ENCODE measurements at places on chromosomes 2 and 18. TPM values are rescaled to one million over a fixed set of nuclear protein-coding genes. Genes with fewer than 3 reads are reported as not detected.

DNA sequence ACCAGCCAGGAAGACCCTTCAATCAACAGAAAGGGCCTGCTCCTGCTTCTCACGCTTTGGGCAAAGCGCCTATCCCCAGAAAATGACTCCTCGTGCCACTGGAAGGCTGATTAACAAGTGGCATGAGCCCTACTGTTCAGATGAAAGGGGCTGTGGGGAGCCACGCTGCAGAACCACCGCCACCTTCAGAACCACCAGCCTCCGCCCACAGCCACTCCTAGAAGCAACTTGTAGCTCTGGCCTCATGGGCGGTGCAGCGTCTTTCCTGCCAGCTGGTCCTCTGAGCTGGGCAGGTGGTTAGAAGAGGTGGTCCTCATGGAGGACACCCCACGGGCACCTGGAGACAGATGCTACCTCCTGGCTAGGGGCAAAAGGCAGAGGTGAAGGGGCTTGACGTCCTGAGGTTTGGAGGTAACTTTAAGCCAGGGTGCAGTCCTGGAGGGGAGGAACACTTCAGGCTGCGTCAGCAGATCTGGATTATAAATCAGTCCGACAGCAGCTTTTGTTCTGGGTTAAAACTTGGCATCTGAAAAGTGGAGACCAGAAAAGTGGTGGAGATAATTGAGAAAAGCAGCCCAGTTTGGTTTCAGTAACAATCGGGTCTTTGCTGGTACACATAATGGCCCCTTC lies 861 bp upstream of the SEMA4C start:
- DNase-seq: no peak

Gene ASPRV1
- total RNA-seq: 1.7 TPM

GRCh38 chr2:39385172-39385571 lies 51.9 kb downstream of the MAP4K3 start:
- DNase-seq: no peak

Gene REG3G
- total RNA-seq: not detected

DNA sequence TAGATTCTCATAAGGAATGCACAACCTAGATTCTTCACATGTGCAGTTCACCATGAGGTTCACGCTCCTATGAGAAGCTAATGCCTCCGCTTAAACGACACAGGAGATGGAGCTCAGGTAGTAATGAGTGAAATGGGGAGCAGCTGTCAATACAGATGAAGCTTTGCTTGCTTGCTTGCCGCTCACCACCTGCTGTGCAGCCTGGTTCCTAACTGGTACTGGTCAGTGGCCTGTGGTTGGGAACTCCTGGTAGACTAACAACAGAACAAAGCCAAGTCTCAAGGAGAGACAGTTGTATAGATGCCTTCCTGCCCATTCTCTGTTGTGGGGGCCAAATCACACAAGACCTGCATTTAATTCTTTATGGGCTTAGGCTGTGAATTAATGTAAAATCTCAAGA lies 449.2 kb upstream of the TNP1 start:
- DNase-seq: peak; percentile 72

Gene CLEC4F
- total RNA-seq: 0.63 TPM

Gene BCL2
- total RNA-seq: 37.5 TPM

GRCh38 chr2:188798159-188798558 lies 176.0 kb upstream of the COL3A1 start:
- DNase-seq: no peak

- DNase-seq: no peak
Measured at GRCh38 chr2:67631483-67631882, 234.3 kb downstream of the ETAA1 start.

DNA sequence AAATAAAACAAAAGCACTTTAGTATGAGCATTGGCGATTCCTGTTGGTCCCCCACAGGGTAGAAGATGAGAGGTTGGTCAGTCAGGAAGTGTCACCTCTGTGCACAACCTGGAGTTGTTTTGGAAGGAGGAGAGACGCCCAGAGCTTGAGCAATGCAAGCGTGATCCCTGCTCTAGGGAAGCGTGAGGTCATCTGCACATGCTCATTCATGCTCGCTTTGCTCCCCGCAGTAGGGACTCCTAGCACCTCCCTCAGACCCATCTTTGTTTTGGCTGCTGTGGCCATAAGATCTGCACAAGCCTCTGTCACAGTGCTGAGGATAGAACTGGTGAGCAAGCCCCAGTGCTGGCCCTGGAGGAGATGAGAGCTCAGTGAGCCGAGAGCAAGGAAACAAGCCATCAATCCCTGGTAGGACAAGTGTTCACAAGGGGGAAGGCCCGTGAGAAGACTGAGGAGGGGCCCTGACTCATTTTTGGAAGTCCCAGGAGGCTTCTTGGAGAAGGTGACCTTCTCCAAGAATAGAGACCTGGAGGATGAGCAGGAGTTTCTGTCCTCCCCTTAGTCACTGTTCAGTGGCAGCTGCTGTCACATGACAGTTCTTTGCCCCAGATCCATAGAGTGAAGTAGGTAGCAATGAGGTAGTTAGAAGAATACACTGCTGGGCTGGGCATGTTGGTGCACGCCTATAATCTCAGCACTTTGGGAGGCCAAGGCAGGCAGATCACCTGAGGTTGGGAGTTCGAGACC lies 13.3 kb upstream of the ATP8B1 start:
- no peak for DNase-seq

DNA sequence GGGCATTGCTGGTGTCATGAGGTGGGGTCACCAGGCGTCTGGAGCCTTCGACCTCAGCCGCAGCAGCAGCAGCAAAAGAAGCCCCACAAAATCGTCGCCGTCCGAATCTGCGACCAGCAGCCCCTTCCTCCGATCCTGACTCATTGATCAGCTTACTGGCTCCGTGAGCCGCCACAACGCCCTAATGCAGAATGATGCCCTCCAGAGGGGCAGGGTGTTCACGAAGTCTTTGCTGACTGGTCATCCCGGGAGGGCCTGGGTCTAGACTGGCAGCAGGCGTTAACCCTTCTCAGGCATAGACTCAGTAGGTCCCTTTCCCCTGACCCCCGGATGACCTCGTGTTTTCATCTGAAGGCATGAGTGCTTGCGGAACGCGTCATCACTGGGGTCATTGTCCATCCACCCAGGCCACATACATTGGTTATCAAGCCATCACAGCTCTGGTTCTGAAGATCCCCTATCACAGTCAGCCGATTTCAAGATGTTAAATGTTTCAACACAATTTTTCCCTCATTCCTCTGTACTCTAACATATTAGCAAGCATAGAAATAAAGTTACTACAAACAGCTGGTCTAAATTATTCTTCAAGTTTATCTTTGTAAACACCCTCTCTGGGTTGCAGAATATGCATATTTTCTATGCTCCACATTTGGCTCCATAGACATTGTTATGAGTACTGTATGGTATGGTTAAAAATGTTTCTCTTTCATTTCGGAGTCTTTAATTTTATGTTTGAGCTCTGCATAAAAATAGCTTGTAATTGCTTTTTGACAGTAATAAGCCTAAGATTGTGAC lies 83.3 kb upstream of the SALL3 start:
- peak; percentile 87 for DNase-seq

GRCh38 chr2:88114889-88115288 lies 13.0 kb downstream of the FABP1 start:
- no peak for DNase-seq

GRCh38 chr2:72427022-72427861 lies 279.6 kb upstream of the CYP26B1 start:
- DNase-seq: no peak

GRCh38 chr2:120472031-120472430 lies 126.1 kb downstream of the INHBB start:
- no peak for DNase-seq

DNA sequence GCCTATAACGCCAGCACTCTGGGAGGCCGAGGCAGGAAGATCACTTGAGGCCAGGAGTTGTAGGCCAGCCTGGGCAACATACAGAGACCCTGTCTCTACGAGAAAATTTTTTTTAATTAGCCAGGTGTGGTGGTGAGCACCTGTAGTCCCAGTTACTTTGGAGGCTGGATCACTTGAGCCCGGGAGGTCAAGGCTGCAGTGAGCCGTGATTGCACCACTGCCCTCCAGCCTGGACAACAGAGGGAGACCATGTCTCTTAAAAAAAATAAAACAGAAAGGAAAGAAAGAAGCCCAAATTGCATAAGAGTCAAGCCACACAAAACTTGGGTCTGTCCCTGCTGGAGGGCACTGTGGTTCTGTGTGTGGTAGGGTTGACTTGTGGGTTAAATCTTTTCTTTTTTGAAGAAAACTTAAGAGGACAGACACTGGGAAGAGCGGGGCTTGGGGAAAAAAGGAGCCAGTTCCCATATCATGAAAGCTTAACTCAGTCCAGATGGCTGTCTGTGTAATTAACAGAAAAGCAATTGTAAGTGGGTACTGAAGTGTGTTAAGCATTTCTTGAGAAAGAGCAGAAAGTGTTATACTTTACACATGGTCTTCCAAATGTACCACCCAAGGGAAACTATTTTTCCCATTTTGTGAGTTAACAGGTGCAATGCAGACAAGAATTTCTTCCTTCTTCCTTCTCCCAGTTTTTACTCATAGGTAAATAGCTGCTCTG lies 115.1 kb downstream of the ALPK2 start:
- no peak for DNase-seq

DNA sequence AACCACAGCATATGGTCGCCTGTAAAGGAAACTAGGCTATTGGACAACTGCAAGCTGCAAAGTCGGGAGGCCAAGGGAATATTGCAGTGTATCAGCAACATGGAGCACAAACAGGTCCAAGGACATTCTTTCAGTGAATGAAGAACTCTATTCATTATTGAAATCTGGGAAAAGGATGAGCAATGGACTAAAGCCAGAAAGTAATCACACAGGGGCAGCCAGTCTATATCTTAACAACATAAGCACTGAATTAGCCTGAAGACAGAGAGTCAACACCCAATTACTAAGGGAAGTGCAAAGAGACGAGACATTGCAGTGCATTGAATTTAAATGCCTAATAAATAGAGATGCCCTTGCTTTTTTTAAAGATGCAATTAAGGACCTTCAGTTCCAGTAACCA lies 615.5 kb upstream of the SETBP1 start:
- DNase-seq: no peak

Gene MYO1B
- 16.9 TPM for total RNA-seq

Gene GPR35
- total RNA-seq: 4.0 TPM

DNA sequence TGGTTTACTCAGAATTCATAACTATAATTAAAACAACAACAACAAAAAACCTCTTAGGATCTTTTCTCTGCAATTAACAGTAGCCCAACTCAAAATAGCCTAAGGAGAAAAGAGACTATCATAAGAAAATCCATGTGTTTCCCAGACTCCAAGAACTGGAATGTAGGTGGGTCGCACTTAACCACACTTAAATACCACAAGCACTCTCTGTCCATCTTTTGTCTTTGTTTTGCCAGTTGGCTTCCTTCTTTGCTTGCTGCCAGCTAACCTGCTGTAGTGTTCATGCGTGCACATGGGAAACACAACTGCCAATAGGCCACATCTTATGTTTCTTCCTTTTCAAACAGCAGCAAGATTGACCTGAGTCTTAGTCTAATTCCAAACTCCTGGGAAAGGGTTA lies 24.1 kb upstream of the ACVR1 start:
- no peak for DNase-seq

GRCh38 chr2:217218269-217219163 lies 358.7 kb upstream of the TNP1 start:
- no peak for DNase-seq

DNA sequence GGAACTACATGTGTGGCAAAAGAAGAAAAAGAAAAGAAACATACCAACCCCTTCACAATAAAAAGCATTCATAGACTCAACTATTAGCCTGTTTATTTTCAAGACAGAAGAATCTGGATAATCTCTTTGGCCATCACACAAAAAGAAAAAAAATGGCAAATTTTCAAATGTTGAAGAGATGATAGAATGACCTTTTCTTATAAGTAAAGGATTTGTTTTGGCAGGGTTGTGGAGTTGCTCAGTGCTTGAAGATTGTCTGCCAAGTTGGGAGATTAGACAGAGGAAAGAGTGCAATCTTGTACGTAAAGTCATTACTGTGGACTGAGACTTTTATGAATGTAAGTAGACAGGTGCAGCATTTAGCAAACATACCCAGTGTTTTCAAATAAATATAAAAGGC lies 18.5 kb upstream of the FAM171B start:
- DNase-seq: no peak

DNA sequence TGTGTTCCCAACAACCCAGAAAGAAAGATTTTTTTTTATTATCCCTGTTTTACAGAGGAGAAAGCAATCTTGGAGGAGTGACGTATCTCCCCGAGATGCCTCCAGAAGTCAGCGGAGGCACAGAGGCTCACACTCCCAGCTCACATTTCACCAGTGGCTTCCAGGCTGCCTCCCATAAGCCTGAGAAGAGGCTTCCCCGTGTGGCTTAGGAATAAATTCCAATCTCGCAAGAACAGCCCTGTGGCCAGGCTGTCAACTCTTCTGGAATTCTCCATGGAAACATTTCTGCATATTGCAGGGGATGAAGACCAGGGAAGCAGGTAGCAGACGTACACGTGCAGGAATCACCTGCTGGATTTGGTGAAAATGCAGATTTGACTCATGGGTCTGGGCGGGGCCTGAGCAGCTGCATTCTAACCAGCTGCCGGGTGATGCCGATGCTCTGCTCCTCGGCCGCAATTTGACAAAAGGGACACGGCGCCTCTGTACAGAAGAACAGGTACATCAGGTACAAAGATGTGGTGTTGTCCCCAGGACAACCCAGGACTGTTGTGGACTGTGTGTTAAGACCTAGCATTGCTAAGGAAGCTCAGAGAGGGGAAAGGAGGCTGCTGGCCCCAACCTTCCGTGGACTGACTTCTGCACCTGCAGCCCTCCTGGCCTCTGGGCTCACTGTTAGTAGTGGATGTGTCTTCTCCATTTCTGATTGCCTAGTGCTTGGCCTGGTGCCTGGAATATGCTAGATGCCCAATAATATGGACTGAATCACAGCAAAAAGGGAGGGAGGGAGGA lies 114.2 kb upstream of the ID2 start:
- DNase-seq: no peak

GRCh38 chr2:136098441-136098840 lies 19.5 kb downstream of the CXCR4 start:
- no peak for DNase-seq

GRCh38 chr2:80643598-80643997 lies 339.0 kb upstream of the LRRTM1 start:
- no peak for DNase-seq

DNA sequence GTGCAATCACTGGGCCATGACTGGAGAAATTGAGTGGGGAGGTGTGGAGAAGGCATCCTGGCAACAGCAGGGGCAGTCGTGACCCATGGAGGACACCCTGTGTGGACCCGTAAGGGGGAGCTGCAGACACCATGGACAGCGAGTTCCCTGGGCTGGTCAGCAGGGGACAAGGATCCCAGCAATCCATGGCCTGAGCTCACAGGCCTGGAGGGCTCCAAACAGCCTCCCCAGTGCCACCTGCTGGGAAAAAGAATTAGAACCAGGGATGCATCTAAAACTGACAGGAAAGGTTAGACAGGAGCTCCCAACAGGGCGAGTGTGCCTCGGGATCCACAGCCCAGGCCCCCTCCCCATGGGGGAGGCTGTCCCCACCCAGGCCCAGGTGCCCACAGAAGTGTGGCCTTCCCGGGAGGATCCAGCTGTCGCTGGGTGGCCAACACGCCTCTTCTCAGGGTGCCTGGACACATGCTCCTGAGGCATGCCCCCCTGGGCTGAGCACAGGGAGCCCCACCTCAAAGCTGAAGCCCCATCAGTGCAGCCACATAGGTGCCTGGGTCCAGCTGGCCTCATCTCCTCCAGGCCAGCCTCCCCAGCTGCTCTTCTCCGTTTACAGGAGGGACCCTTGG lies 20.5 kb upstream of the KIF1A start:
- DNase-seq: no peak

GRCh38 chr2:47254464-47254863 lies 99.4 kb upstream of the STPG4 start:
- no peak for DNase-seq
